ENCODE measurements at places on chromosomes 4 and X.

- no peak for DNase-seq
These were observed 24.2 kb upstream of the CT47A1 start for GRCh38 chrX:121009764-121010163.

GRCh38 chr4:56648021-56648823 is 32.9 kb downstream of the HOPX start:
- DNase-seq = no peak

DNA sequence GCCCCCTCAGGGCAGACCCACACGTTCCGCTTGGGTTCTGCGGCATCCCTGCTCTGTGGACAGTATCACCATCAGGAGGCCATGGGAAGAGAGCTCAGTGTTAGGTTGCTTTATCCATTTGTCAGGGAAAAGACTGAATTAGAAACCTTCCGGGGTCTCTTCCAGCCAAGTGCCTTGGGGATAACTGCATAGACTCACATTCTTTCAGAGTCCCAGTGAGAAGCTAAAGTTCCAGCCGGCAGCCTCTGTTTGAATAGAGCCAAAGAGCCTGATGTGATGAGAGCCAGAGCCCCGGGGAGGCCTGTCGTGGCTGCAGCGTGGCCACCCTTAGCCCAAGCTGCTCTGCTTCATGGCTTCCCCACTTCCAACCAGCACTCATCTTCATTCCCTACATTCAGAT is 85.2 kb downstream of the FHDC1 start:
- DNase-seq = no peak

DNA sequence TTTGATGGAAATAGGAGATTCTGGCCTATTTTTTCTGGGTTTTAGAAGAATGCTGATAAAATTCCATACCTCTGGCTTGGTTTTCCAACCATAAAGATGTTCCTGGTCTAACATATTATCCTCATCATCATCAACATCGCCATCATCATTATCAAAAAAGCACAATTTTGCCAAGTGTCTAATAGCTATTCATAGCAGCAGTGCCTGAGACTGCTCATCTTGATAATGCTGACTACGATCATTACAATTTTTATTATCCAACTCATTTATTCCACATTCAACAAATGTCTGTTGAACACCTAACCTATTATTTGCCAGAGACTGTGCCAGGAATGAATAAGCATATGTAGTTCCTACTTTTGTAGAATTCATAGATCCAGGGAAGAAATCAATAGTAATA is 303.5 kb upstream of the GATB start:
- DNase-seq = no peak

GRCh38 chr4:71599578-71599977 is 184.3 kb downstream of the GC start:
- no peak for DNase-seq

DNA sequence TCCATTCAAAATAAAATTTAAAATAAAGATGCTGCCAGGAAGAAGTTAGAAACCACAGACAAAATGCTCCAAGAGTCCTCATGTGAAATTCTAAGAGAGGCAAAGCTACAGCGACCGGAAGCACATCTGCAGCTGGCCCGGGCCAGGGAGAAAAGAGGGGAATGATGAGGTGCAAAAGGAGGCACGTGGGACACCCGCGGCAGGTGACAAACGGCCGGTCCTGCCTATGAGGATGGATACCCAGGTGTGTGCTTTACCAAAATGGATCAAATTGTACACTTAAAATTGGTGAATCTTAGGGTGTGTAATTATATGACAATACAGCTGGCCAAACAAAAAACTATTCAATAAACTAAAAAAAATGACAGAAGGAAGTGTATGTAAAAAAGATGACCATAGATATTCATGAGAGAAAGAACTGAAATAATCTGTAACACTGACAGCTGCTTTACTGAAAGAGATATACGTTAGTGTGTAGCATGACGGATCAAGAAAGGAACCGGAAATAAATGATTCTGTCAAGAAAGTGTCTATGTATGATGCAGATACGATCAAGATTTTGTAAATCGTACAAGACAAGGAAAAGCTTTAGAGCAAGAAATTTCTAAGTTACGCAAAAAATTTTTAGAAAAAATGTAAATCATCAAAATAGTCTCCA is 29.5 kb downstream of the PPP2R3B start:
- DNase-seq = no peak

DNA sequence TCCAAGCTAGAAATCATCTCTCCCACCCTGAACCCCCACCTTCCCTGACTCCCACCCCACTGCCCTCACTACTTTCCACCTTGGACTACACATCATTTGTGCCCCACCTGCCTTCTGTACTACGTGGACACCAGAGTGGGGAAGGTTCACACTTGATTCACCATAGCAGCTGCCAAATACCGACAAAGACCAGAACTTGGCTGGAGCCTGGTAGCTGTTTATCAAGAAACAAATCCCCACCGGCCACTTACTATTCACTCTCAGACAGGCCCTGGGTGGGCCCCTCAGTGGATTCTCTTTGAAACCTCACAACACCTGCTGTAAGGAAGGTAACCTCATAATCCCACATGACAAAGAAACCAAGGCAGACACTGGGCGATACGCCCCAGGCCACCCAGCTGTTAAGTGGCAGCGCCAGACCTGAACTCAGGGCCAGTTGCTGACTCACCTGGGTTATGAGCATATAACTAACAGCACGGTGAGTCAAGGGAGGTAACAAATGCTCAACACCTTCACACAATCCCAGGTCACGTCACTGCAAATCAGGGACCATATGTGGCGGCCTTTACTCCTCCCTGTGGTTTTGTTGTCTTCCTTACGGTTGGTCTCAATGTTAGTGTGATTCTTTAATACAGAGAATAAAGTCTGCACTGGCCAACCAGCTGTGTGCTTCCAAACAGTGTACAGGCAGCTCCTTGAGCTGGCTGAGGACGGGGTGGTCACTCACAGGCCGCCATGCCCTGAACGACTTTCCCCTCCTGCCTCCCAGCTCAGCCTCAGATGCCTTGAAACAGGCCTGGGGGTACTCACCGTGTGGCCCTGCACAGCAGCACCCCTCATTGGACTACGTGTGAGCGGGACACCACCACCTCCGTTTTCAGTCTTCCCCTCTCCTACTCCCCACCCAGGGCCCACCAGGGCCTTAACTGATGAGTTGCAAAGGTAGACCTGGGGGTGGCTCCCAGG is 7.5 kb downstream of the WDR1 start:
- no peak for DNase-seq

DNA sequence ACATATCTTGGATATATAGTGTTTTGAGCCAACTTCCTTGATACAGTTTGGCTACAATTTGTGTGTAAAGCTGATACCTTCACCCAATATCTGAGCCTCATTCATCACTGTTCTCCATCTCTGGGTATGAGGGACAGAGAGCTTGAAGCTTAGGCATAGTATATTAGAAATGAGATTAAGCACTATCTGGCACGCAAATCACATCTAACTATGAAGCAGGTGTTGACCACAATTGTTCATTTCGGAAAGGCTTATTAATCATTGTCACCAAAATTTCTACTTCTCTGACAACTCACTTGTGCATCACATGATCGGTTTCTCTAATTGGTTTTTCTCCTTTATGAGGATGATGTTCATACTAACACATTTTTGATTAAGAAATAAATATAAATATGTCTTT is 2.1 kb upstream of the POF1B start:
- DNase-seq = no peak

GRCh38 chrX:32780109-32780508 is 431.2 kb downstream of the DMD start:
- DNase-seq = no peak

DNA sequence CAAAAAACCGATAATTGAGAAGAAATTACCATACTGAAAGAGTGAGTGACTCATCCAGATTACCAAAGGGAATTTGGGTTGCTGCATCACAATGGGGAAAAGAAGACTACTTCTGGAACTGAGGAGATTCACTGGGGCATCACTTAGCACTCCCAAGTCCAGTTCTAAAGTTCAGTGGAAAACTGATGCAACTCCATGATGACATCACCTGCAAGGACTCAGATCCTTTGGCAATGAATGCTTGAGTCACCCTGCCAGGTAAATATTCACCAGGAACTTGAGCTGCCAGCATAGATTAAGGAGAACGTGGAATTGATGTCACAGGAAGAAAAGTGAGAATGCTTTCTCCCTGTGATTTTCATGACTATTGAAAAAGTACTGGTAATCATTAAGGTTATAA is 32.0 kb upstream of the SMIM10L2A start:
- DNase-seq = no peak

GRCh38 chr4:165175879-165176278 is 31.5 kb upstream of the KLHL2 start:
- no peak for DNase-seq

- DNase-seq = no peak
These were observed 94.4 kb downstream of the IL15 start for GRCh38 chr4:141730805-141731204.

DNA sequence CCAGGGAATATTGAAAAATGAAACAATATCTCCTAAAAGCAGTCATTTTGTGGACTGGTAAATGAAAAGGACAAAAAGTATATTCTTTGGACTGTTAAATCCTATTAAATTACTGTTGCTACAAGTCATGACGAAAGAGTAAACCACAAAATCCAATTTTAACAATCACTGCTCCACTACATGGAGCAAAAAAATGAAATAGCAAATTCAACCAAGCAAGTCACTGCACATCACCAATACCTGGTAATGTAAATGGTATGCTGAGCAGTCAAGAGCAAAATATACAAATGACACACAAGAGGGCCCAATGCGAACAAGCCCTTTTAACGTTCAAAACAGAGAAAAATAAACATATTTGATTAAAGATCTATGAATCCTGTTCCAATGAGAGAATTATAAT is 126.2 kb downstream of the KLHL13 start:
- no peak for DNase-seq

- no peak for DNase-seq
These were observed 250.1 kb downstream of the C4orf33 start for GRCh38 chr4:129346036-129346435.

DNA sequence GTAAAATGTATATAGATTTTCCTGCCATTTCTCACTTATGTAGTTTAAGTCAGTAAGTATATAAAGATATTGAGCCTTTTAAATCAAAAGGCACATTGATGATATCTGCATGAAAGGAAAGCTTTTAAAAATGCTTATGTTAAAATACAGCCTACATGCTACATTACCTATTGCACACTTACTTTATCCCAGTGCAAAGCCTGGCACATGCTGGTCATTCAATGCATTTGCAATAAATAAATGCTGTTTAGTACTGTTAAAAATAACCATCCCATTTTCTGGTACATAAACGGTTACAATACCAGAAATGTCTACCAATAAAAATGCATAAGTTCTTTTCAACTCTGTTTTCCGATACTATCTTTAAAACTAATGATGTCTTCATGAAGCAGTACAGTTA is 22.1 kb upstream of the SPATA4 start:
- DNase-seq = no peak

DNA sequence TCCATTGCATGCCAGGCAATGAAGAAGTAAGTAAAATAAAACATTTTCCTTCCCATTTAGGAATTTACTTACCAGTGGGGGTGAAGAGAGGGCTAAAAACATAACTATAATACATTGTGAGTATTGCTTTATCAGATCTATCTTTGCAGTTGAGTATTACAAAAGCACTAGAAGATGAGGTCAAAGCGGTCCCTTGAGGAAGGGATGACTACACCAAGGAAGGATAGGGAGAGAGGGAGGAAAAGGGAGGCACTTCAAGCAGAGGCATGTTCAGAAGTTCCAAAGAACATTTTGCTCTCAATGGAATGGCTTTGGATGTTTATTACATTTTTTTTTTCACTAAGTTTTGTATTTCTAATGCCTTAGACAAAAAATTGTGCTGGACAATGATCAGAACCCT is 127.8 kb downstream of the TET2 start:
- DNase-seq = no peak

DNA sequence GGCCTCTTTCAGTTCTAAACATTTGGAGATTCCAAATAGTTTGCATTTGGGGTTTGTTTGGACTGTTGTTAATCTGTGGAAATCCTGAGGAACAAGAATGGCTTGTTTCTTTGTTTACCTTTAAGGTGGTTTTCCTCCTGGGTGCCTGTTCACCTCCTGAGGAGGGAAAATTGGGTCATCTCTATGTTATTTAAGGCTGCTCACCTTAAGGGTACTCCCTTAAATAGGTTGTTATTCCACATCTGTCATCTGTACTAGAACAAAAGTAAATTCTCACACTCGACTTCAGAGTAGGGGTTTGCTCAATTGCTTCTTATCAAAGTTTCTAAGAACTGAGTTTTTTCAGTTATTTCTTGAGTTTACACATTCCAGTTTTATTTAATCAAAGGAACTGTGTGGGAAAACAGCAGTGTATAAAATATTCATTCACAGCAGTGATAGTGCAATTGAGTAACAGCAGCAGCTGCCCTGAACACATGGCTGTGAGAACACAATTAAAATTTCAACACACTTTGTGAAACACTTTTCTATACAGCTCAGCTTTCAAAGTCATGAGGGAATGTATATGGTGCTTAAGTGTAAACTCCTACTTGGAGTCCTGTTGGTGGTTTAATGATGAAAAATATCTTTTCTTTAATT is 238.5 kb upstream of the PGRMC2 start:
- no peak for DNase-seq

DNA sequence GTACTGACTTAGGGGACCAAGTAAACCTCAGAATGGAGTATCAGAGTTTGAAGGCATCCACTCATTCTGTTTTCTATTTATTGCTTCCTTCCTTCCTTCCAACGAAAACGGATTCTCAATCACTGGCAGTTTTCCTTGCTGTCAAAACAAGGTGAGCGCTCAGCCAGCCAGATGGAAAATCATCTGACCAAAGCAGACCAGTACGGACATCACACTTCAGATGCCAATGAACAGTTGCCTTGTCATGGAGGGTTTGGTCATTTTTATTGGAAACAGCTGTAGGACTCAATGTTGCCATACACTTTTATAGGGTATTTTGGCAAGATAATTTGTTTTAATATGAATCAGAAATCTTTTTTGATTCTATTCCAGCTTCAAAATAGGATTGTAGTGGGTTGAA is 16.6 kb downstream of the GEMIN8 start:
- no peak for DNase-seq

GRCh38 chrX:132837126-132837525 is 121.3 kb downstream of the HS6ST2 start:
- no peak for DNase-seq

DNA sequence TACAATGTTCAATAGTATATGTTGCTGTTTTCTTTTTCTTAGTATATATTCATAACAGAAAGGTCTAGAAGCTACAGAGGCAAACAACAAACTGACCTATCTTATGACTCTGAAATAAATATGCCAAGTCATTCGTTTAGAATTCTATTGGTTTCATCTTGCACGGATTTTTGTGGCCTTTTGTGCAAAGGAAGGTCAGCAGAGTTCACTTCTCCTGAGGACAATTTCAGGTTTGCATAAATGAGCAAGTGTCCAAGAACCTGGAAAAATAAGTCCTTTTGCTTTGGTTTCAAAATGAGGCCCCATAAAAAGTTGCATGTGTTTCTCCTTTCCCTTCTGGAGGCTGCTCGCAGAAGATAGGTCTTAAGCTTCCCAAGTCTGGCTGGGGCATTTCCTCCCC is 156.9 kb downstream of the APBB2 start:
- DNase-seq = no peak

GRCh38 chr4:61200916-61201526 is 895 bp downstream of the ADGRL3 start:
- DNase-seq = no peak

- DNase-seq = no peak
These were observed 164.7 kb downstream of the CHIC2 start for GRCh38 chr4:53899586-53900270.
